ENCODE measurements at places on chromosomes 1 and 21. TPM values are rescaled to one million over a fixed set of nuclear protein-coding genes. Genes with fewer than 3 reads are reported as not detected.

DNA sequence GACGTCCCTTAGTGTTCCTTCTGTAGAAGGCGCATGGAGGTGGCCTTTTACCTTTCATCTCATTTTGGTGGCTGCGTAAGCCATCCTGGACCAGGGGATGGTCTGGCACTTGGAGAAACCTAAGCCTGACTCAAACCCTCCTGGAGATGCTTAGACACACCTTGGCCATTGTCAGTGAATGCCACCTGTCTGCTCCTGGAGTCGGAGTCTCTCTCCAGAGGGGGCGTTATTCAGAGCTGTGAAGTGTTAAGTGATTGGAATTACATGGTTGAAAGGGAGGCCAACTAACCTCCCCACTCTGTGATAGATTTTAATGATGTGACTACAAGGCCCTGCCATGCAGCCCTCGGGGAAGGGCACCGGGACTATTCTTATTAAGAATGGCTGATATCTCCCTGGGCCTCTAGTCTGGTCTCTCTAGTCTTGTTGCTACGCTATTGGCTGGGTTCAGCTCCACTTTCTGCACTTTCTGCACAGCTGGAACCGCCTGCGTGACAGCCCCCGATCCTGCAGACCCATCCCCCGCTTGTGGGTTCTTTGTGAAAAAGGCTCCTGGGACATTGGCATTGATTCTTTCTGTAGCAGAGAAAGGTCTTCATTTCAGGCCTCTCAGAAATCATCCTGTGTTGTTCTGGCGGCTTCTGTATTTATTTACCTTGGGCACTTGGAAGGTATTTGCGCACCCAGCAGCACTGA, 4.2 kb downstream of the RASSF5 start:
- peaks cover 54% of the 10 kb centered on the region for H3K4me1 ChIP-seq
- H3K27ac ChIP-seq: peak overlapping the region; percentile 70
- H3K36me3 ChIP-seq: no peaks in the 10 kb centered on the region
- DNase-seq: no peak
- no peaks in the 10 kb centered on the region for H3K27me3 ChIP-seq

GRCh38 chr1:151990058-151990855, 3.4 kb downstream of the S100A10 start:
- H3K27me3 ChIP-seq: no peaks in the 10 kb centered on the region
- peak overlapping the region; percentile 88 for H3K27ac ChIP-seq
- H3K4me1 ChIP-seq: peaks cover 72% of the 10 kb centered on the region
- H3K36me3 ChIP-seq: peaks cover 9% of the 10 kb centered on the region
- no peak for DNase-seq

DNA sequence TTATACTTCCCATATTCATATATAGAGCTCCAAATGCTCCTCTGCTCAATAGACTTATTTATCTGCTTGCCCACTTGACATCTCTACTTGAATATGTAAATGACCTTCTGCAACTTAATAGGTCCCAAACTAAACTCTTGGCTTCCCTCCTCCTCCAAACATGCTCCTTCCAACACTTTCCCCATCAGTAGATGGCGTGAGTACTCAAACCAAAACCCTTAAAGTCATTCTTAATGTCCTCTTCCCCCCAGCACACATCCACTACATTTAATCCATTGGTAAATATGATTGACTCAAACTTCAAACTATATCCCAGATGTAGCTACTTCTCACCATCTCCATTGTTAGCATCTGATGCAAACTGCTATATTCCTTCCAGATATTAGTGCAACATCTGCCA, 48.5 kb upstream of the PBX1 start:
- no peaks in the 10 kb centered on the region for H3K36me3 ChIP-seq
- no peak for DNase-seq
- no peaks in the 10 kb centered on the region for H3K27me3 ChIP-seq
- no peak overlapping the region for H3K27ac ChIP-seq
- H3K4me3 ChIP-seq: no peak overlapping the region
- H3K4me1 ChIP-seq: no peaks in the 10 kb centered on the region

Gene TLCD4
- 12.2 TPM for total RNA-seq

Gene ARMH1
- not detected for total RNA-seq

GRCh38 chr1:99069146-99069545, 64.5 kb upstream of the PLPPR5 start:
- H3K27ac ChIP-seq: no peak overlapping the region
- H3K4me1 ChIP-seq: no peaks in the 10 kb centered on the region
- H3K4me3 ChIP-seq: no peak overlapping the region
- no peak for DNase-seq

Gene OR11L1
- not detected for total RNA-seq

DNA sequence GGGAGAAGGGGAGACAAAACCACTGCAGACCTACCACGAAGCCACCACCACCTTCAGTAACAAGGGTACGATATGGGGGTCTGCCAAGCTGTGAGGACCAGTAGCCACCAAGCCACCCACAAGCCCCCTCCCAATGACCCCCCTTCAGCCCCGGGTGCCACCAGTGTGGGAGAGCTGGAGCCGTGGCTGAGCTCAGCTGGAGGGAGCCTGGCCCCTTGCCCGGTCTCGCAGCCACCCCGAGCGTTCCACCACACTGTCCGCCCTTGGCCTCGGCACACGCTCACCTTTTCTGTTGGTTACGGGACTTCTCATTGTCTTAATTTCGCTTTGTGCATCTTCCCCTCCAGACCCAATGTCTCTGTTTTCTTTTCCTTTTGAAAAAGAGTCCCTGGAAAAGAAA, 26.4 kb upstream of the CNTN2 start:
- H3K27ac ChIP-seq: no peak overlapping the region
- no peak for DNase-seq
- no peak overlapping the region for H3K4me3 ChIP-seq
- peaks cover 15% of the 10 kb centered on the region for H3K4me1 ChIP-seq

GRCh38 chr1:51605961-51606723, 10.8 kb upstream of the OSBPL9 start:
- H3K27me3 ChIP-seq: no peaks in the 10 kb centered on the region
- H3K36me3 ChIP-seq: no peaks in the 10 kb centered on the region
- H3K4me3 ChIP-seq: no peak overlapping the region
- no peak overlapping the region for H3K27ac ChIP-seq
- no peak for DNase-seq

Gene SLC66A1
- 14.5 TPM for total RNA-seq

Gene CD247
- 5.3 TPM for total RNA-seq

DNA sequence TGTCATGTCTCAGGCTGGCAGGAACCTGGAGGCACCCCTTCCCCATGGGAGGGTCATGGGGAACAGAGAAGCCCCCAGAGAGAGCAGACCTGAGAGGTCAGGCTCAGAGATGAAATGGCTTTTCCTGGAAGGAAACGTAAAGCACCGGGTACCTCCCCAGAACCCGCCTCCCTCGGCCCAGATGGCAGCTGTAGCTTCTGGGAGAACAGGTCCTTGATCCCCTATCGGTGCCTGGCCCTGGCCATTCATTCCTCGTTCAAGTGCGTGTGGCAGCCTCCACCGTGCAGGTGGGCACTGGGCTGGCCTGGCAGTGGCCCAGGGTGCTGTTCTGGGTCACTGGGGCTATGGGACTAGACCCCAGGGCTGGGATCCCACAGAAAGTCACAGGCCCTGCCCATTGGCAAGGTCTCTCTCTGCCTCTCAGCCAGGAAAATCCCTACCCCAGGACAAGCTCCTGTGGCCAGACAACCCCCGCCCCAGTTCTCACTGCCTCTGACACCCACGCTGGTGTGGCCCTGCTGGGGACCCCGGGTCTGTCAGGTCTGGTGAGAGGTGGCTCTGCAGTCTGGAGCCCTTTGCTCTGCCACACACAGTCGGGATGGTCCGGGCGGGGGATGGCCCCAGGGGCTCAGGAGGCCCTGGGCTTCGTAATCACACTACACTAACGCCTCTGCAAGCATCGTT, 183.2 kb upstream of the VAMP3 start:
- H3K36me3 ChIP-seq: no peaks in the 10 kb centered on the region
- DNase-seq: no peak
- peaks cover 20% of the 10 kb centered on the region for H3K4me1 ChIP-seq
- H3K27me3 ChIP-seq: peaks cover 6% of the 10 kb centered on the region
- no peak overlapping the region for H3K27ac ChIP-seq

DNA sequence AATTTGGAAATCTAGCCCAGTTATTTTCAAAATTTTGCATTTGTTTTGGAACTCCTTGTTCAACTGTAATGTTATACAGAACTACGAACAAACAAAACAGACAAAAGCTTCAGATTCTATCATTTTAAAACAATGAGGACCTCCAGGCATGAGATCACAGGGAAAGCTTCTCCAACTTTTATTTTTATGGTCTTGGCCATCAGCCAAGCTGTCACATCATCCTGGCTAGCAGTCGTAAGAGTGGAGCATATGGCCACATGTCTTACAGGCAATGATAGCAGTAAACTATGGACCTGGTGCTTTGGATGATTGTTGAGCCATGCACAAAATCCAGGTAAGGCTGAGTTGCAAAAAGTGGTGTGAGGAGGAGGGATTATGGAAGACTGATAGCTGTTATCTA, 299.6 kb downstream of the LMX1A start:
- no peaks in the 10 kb centered on the region for H3K27me3 ChIP-seq
- no peaks in the 10 kb centered on the region for H3K36me3 ChIP-seq
- H3K4me3 ChIP-seq: no peak overlapping the region
- H3K27ac ChIP-seq: no peak overlapping the region

DNA sequence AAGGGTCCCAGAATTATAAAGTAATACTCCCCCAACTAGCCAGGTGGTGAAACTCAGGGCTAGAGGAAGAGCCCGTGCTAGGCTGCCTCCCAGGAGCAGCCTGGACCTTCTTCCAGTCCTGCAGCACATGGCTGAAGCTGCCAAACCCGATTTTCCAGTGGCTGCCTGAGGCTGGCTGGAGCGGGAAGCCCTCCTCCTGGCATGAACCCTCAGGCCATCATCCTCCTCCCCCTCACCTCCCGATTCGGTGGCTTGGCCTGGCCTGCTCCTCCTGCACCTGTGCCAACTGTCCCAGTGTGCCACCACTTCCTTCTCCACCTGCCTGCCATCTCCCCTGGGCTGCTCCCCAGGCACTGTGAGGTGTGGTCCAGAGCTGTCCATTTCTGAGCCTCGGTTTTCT, 3.0 kb upstream of the TSPAN1 start:
- peak overlapping the region; percentile 61 for H3K27ac ChIP-seq
- H3K36me3 ChIP-seq: no peaks in the 10 kb centered on the region
- H3K4me1 ChIP-seq: peaks cover 40% of the 10 kb centered on the region
- DNase-seq: peak; percentile 95
- H3K4me3 ChIP-seq: no peak overlapping the region

Gene PRDM2
- total RNA-seq: 43.5 TPM

DNA sequence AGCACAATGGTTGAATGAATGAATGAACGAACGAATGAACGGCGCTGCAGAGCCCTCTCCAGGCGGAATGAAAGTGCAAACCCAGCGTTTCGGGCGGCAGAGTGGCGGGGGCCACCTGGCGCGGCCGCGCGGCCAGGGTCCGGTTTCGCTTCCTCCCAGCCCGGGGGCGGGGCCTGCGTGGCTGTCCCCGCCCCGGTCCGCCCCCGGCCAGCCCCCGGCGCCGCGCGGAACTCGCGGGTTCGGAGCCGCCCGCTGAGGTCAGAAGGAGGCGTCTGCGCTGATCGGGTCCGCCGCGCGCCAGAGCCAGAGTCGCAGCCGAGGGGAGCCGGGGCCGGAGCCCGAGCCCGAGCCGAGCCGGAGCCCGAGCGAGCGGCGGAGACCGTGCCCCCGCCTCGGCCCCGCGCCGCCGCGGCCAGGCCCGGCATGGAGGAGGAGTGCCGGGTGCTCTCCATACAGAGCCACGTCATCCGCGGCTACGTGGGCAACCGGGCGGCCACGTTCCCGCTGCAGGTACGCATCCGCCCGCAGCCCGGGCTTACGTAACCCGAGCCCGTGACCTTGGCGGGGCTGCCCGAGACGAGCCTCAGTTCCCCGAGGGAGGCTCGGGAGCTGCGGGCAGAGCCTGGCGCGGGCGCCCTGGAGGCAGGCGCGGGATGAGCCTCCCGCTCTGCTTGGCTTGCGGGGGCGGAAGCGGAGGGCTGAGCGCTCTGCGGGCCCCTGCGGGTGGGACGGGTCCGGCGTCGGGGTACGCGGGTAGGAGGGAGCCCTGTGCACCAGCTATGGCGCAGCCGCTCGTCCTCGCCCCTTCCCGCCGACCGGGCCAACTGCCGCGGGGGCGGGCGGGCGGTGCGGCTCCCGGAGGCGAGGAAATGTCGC, at the start of gene PDXK:
Gene PDXK (plus strand): TSS at position 258 of the 876 bp plus-strand sequence. CDS start 166 bp downstream, at position 424.
- peaks cover 7% of the 10 kb centered on the region for H3K36me3 ChIP-seq
- peak within 1 kb of the TSS; percentile 93 for H3K27ac ChIP-seq
- H3K27me3 ChIP-seq: no peaks in the 10 kb centered on the region
- H3K4me1 ChIP-seq: peaks cover 18% of the 10 kb centered on the region

DNA sequence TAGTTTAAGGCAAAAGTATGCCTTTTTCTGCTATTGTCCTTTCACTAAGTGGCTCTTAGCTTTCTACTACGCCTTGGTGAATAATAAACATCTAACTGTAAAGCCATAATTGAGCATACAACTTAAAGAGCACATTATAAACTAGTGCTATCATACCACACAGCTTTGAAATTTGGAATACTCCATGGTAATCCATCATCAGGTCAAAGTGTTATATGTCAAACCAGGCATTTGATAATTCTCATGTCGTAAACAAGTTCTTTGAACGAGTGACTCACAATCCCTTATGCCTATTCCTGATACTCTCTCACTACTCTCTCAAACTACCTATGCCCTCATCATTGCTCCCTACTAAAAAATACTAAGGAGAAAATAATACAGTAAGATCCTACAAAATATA, 60.3 kb upstream of the FMN2 start:
- no peak for DNase-seq
- H3K36me3 ChIP-seq: no peaks in the 10 kb centered on the region
- H3K4me1 ChIP-seq: no peaks in the 10 kb centered on the region

GRCh38 chr21:25649146-25649545, 10.1 kb downstream of the JAM2 start:
- no peak overlapping the region for H3K27ac ChIP-seq
- no peak for DNase-seq
- H3K4me3 ChIP-seq: no peak overlapping the region
- no peaks in the 10 kb centered on the region for H3K27me3 ChIP-seq

DNA sequence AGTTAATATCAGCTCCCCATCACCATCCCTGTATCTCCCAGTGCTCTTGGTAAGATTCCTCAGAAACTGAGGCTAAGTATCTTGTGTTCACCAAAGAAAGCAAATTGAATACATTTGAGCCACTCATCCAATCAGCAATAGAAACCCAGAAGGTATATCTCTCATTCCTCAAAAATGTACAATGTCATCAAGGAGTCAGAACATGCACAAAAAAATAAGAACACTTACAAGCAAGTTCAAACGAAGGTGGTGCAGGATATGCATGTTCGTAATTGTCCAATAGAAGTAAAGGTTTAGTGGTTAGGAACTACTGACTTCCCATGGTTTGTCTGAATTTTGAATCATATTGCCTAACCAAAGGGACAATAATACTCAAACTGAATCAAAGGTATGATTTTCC, 24.3 kb downstream of the RXRG start:
- H3K27me3 ChIP-seq: no peaks in the 10 kb centered on the region
- DNase-seq: no peak
- peaks cover 6% of the 10 kb centered on the region for H3K4me1 ChIP-seq
- no peak overlapping the region for H3K4me3 ChIP-seq

GRCh38 chr1:201740670-201741111, 88.3 kb upstream of the IPO9 start:
- DNase-seq: peak; percentile 31
- H3K4me3 ChIP-seq: peak overlapping the region; percentile 77
- H3K4me1 ChIP-seq: peaks cover 37% of the 10 kb centered on the region
- H3K27ac ChIP-seq: peak overlapping the region; percentile 86
- H3K27me3 ChIP-seq: peaks cover 18% of the 10 kb centered on the region
- no peaks in the 10 kb centered on the region for H3K36me3 ChIP-seq

- no peaks in the 10 kb centered on the region for H3K4me1 ChIP-seq
- H3K36me3 ChIP-seq: no peaks in the 10 kb centered on the region
- H3K27me3 ChIP-seq: no peaks in the 10 kb centered on the region
- no peak overlapping the region for H3K4me3 ChIP-seq
Measured at GRCh38 chr1:201214886-201215285, 24.3 kb downstream of the IGFN1 start.

Gene NAV1
- 18.0 TPM for total RNA-seq
